GM12878 (cell line): ENCODE measurements at places on chromosomes 1 and 21.

GRCh38 chr1:210758761-210759160 lies 375.2 kb downstream of the KCNH1 start:
- no peak for DNase-seq

DNA sequence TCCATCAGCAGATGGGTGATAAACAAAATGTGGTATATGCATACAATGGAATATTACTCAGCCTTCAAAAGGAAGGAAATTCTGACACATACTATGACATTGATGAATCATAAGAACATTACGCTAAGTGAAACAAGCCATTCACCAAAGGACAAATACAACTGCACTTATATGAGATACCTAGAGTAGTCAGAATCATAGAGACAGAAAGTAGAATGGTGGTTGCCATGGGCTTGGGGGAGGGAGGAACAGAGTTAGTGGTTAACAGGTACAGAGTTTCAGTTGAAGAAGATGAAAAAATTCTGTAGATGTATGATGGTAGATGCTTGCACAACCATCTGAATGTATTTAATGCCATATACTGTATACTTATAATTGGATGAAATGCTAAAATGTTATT lies 39.1 kb upstream of the KCNK2 start:
- DNase-seq, result no peak

- peak; percentile 97 for DNase-seq
Measured at GRCh38 chr1:234772345-234773147, 162.6 kb upstream of the IRF2BP2 start.

- no peak for DNase-seq
Measured at GRCh38 chr21:45438391-45439145, 33.6 kb downstream of the COL18A1 start.

- DNase-seq, result no peak
Measured at GRCh38 chr1:43488165-43488564, 34.4 kb upstream of the HYI start.

DNA sequence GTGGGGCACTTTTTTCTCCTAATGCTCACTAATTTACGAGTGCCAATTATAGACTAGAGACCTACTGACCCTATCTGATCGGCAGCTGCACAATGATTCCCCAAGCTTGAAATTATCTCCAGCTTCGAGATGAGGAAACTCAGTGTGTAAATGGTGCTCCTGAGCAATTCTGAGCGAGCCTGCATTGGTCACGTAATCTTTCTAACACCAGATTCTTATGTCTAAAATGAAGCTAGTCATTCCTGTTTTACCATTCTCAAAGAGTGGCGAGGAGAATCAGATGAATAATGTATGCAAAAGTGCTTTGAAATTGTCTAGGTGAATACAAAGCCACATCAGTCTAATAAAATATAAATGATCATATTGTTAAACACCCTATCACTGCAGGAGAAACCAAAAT lies 318.1 kb upstream of the FAM78B start:
- DNase-seq, result no peak

DNA sequence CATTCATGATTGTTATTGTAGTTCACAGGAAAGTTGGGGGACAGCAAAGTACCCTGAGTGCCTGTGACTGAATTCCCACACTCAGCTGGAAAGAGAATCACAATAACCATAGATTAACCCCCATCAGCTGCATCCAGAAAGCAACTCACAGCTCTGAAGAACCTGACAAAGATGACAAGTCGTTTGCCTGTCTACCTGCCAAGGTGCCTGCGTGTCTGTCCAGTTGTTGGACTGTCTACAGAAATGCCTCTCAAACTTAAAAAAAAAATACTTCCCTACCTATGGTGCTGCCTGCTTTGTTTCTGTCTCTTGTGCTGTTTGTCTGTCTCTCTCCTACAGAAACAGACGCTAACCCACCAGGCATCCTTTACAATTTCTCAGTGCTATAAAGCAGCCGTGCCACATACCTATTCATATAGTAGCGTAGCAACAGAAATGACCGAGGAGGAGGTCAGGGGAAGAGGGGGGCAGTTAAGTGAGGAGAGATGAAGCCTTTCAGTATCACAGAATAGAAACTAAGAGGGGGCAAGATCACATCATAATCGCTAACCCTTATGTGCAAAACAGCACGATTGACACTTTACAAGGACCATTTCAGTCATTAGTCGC lies 154.6 kb upstream of the HMGB4 start:
- no peak for DNase-seq

- DNase-seq, result no peak
Measured at GRCh38 chr21:44455524-44456213, 359 bp downstream of the LRRC3 start.

DNA sequence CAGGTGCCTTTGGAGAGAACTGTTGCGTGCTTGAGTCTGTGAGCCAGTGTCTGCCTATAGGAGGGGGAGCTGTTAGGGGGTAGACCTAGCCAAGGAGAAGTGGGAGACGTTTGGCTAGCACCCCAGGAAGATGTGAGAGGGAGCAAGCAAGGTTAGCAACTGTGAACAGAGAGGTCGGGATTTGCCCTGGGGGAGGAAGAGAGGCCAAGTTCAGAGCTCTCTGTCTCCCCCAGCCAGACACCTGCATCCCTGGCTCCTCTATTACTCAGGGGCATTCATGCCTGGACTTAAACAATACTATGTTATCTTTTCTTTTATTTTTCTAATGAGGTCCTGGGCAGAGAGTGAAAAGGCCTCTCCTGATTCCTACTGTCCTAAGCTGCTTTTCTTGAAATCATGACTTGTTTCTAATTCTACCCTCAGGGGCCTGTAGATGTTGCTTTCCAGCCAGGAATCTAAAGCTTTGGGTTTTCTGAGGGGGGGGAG lies 2.4 kb downstream of the BTG2 start:
- DNase-seq, result no peak

DNA sequence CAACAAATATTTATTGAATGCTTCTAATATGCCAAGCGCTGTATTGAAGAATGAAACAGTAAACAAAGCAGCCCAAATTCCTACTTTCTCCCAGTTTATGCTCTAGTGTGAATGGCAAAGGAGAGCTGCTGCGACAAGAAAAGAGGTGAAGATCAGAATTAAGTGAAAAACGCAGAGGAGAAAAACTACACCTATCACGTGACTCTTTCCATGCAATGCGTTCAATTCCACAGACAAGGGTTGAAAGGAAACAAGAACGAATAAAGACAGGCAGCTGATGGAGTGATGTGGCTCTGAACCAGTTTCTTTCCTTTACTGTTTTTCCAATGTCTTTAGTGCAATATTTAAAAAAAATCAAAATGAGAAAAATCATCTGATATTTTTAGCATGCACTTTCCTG lies 23.6 kb downstream of the MT1HL1 start:
- DNase-seq, result no peak

DNA sequence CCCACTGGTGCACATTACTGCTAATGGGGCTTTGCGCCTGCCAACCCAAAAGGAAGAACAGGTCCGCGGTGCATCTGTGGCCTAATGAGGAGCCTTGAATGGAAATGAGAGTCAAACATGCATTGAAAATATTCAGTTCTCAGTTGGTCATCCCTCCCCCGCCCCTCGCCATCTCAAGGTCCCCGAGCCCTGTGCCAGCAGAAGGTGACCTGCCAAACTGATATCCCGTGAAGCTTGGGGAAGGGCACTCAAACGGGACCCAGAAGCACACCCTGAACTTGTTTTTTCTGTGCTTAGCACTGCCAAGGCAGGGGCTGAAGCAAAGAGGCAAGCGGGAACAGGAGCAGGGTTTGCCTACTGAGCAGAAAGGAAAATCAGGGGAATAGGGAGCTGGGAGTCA lies 67.9 kb upstream of the ZNF648 start:
- DNase-seq, result no peak

DNA sequence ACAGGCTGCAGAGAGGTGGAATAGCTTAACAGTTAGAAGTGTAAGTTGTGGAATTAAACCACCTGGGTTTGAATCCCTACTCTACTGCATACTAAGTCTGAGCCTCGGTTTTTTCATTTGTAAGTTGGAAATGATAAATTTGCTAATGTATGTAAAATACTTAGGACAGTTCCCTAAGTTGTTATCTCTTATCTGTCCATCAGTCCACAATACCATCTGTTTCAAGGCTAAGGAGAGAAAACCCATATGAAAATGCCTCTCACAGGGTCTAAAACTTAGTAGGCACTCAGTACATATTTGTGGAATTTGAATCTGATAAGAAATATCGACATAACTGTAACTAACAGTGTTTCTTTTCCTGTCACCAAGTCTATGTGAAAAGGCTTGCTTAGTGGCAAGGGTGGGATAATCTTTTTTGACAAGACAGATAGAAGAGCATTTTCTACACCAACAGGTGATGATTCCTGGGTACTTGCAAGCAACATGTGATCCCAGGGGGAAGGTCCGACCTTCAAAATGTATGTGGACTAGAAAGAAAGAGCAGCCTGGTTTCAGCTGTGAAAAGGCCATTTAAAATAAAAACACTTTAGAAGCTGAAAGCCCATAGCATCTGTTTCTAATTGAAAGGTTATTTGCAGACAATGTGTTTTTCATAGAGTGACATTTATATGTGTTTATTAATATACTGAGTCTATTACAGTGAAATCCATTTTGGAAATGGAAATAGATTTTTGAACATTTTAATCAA lies 202.9 kb downstream of the HHAT start:
- DNase-seq, result no peak

DNA sequence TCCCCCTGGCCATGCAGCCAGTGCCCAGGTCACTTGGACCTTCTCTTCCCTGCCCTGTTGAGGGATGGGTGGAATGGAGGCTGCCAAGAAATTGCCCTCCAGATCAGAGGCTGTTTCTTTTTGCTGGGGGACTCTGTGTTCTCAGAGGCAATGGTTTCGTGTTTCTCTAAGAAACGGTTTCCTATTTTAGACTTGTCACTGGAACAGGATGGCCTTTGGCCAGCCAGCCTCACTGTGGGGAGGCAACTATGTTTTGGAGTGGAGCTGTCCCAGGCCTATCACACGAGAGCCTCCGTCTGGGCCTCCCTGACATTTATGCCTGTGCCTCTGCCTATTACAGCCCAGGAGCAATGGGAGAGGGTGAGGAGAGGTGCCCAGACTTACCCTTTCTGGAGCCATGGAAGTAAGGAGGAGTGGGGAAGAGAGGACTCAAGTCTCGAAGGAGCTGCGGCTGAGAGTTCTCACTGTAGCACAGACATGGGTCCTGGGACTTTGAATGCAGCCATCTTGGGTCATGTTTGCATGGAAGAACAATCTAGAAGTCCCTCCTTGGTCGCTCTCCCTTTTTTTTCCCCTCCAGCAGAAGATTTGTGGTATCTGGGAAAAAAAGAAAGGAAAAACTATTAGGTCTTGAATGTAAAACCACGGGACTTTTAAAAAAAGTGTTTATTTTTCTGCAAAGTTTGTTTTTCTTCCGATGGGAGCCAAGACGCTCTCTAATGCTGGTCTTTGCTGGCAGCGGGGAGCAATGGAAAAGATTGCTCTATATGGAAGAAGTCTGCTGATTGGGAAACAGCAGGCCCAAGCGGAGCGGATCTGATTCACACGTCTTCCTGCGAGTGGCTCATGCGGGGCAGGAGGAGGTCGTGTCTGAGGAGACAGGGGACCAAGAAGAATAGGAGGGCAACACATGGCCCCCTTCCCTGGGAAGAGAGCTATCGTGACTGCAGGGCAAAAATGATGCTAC lies 219.2 kb downstream of the FOXD2 start:
- DNase-seq, result no peak

DNA sequence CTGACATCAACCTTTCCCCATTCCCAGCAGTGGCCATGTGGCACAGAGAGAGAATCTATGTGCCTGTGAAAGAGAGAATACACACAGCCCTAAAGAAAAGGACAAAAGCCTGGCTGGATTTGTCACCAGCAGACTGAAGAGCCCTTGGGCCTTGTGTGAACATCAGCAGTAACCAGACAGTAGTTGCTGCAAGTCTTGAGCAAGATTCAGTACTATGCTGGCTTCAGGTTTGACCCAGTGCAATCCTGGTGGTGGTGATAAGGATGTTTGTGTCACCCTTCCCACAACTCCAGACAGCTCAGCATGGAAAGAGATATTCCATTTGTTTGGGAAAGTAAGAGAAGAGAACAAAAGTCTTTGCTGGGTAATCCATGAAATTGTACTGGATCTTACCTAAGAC lies 28.4 kb upstream of the GBP6 start:
- no peak for DNase-seq

DNA sequence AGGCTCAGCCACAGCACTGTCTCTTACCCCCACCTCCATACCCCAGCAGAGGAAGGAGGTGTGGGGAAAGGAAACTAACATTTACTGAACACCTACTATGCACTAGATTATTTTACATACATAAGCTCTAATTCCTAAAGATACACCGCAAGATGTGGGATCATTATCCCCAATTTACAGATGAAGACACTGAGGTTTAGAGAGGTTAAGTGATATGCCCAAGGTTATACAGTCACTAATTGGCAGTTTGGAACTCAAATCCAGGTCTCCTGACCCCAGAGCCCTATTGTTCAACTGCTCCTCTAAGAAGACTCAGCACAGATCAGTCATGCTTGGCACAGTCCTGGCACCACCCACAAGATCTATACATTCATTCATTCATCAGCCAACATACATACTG lies 3.7 kb upstream of the TENT5B start:
- no peak for DNase-seq

DNA sequence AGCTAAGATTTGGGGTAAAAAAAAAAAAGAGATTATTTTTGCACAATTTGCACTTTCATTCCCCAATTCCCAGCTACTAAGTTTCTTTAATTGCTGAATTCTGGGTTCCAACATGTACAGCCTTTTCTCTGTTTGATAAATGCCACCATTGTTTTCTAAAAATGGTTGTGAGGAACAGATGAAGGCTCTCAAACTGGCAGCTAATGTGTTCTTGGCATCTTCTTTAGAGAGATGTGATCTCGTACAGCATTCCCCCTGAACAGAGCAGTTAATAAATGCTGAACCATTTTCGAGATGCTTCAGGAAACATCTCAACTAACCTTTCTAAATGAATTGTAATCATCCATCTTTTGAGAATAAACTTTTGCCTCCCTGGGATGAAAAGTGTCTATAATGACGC lies 107.9 kb upstream of the DYNLT5 start:
- no peak for DNase-seq

GRCh38 chr1:30250984-30251850 lies 472.2 kb downstream of the MATN1 start:
- DNase-seq, result no peak

GRCh38 chr1:4969556-4970129 lies 315.2 kb downstream of the AJAP1 start:
- DNase-seq, result no peak

- DNase-seq, result no peak
Measured at GRCh38 chr1:171220081-171220420, 28.2 kb upstream of the FMO1 start.

GRCh38 chr1:93675271-93675670 lies 6.4 kb downstream of the BCAR3 start:
- no peak for DNase-seq

DNA sequence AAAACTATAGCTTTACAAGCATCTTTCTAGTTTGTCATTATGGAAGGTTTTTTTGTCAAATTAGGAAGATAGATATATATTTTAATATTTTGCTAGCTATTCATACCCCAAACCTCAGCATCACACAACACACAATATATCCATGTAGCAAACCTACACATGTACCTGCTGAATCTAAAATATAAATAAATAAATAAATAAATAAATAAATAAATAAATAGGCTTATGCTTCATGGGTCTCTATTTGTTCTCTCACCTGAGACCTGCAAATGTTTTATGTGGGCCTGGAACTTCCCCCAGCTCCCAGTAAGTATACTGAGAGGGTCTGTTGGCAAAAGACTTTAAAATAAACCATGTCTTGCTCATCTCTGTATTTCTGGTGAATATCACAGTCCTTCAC lies 147.4 kb upstream of the BEND5 start:
- no peak for DNase-seq

- no peak for DNase-seq
Measured at GRCh38 chr1:162973381-162973795, 95.8 kb upstream of the RGS4 start.

- no peak for DNase-seq
Measured at GRCh38 chr1:41804176-41804575, 114.5 kb downstream of the HIVEP3 start.
